ENCODE measurements at places on chromosomes 4 and X.

GRCh38 chr4:87838205-87838604 is 5.4 kb downstream of the MEPE start:
- no peak for DNase-seq
- peaks cover 2% of the 10 kb centered on the region for H3K4me1 ChIP-seq
- no peaks in the 10 kb centered on the region for H3K36me3 ChIP-seq
- H3K4me3 ChIP-seq, result no peak overlapping the region
- H3K27me3 ChIP-seq, result no peaks in the 10 kb centered on the region

DNA sequence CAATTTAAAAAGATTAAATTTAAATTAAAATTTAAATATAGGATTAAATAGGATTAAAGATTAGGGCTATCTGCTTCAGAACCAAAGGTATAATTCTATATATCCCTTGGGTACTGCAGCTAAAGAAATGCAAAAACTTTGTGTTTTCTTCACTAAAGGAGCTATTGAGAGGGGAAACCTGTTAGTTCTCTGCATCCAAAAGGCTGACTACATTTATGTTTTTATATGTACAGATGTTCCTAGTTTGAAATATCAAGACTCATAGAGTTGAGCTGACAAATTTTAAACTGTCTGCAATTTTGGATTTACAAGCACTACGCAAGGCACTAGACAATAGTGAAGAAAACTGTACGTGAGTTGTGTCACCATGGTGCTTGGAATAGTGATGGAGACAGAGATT is 95.2 kb downstream of the CEP44 start:
- no peak overlapping the region for H3K4me3 ChIP-seq
- no peak overlapping the region for H3K27ac ChIP-seq
- H3K36me3 ChIP-seq, result no peaks in the 10 kb centered on the region
- no peak for DNase-seq

DNA sequence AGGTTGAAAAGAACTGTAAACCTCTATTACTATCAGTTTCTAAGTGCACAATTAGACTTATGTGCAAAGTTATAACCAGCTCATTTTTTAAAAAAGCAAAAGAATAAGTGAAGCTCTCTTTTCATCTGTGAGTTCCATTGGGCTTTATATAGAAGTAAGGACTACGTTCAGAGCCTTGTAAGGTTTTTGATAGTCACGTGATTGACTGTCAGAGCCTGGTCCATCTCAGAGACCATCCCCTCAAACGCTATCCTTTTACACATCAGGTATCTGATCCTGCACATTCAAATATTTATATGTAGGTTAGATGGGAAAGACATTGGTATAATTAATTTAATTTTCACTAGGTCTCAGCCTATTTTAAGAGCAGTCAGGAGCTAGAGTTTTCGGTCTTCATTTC is 279.3 kb downstream of the INPP4B start:
- H3K36me3 ChIP-seq, result no peaks in the 10 kb centered on the region
- H3K27ac ChIP-seq, result peak overlapping the region; percentile 69
- no peak for DNase-seq
- H3K27me3 ChIP-seq, result no peaks in the 10 kb centered on the region
- no peak overlapping the region for H3K4me3 ChIP-seq

DNA sequence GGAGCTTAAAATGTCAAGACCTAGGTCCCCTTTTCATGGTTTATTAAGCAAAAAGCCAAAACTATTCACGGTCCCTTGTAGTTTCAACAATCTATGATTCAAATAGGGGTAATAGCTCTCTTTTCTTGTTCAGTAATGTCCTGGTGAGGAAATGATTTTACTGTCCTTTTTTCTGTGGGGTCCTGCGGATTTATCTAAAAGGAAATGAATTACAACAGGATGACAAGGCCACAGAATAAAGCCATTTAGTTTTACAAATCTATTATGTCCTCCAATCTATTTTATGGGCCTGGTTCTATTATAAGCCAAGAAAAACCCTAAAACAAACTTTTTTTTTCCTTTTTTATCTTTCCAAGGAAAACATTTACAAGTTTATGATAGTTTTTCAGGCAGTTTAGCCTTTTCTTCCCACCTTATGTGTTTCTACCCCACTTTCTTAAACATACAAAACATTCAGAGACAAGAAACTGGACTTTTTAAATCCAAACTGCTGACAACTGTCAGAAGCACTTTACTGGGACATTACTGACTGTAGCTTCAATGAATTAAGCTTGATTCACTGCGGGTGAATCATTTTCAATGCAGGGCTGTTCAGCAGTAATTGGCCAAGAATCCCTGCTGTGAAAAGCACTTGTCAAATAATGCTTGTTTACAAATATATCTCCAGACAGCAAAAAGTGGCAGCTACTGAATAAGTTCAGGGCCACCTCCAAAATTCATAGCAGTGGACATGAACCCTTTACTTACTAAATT is 4.3 kb downstream of the EPHA5 start:
- DNase-seq, result no peak
- no peaks in the 10 kb centered on the region for H3K36me3 ChIP-seq
- no peak overlapping the region for H3K4me3 ChIP-seq
- H3K27ac ChIP-seq, result no peak overlapping the region
- peaks cover 15% of the 10 kb centered on the region for H3K4me1 ChIP-seq
- H3K27me3 ChIP-seq, result no peaks in the 10 kb centered on the region

GRCh38 chr4:52861171-52861823 is 820 bp upstream of the RASL11B start:
- no peak for DNase-seq
- H3K36me3 ChIP-seq, result peaks cover 8% of the 10 kb centered on the region
- peak overlapping the region; percentile 72 for H3K4me3 ChIP-seq

GRCh38 chrX:31420302-31420701 is 348.5 kb upstream of the FTHL17 start:
- DNase-seq, result no peak
- H3K4me3 ChIP-seq, result no peak overlapping the region
- no peaks in the 10 kb centered on the region for H3K36me3 ChIP-seq
- no peak overlapping the region for H3K27ac ChIP-seq

- no peak overlapping the region for H3K27ac ChIP-seq
- no peaks in the 10 kb centered on the region for H3K36me3 ChIP-seq
- H3K27me3 ChIP-seq, result no peaks in the 10 kb centered on the region
- no peaks in the 10 kb centered on the region for H3K4me1 ChIP-seq
- no peak for DNase-seq
These were observed 7.8 kb upstream of the TMEM164 start for GRCh38 chrX:109995155-109995554.

DNA sequence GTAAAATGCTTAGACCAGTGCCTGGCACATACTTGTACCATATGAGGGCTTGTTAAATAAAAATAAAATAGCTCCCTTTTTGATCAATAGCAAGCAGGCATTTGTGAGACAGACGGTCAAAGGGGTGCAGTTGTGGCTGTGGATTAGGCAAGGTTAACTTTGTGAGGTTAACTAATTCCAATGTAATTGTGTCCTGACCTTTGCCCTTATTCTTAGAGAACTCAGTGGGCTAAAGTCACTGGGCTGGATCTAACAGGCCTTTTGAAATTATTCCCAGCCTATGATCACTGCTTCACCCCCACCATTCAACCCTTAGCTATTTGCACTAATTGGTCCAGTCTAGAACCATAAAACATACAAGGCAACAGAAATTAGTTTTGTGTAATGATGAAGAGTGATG is 166.4 kb downstream of the MID1 start:
- no peak overlapping the region for H3K4me3 ChIP-seq
- no peaks in the 10 kb centered on the region for H3K27me3 ChIP-seq
- no peaks in the 10 kb centered on the region for H3K4me1 ChIP-seq
- H3K27ac ChIP-seq, result no peak overlapping the region

DNA sequence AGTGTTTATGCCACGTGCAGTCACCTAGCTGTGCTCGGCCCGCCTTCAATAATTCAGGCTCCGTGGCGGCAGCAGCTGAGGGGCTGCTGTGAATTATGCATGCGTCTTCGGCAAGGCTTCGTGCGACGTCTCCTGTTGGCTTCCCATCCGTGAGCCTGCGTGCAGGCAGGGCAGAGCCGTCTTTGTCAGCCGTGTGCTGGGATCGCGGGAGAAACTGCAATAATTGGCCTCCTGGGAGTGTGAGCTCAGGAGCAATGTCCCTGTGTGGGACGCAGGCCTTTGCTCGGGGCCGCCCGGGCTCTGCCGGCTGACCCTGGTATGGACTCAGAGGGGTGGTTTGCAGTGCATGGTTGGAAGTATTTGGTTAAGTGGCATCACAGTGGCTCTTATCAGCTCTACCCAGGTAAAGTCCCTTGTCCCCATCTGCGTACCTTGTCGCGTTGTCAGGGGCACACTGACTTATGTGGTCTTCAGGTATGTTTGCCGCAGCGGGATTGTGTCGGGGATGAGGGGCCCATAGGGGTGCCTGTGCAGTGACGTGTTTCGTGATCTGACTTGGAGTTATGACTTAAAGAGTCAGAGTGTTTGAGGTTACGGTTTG is 34.5 kb upstream of the HGFAC start:
- no peaks in the 10 kb centered on the region for H3K27me3 ChIP-seq
- DNase-seq, result peak; percentile 53
- no peak overlapping the region for H3K27ac ChIP-seq
- peaks cover 16% of the 10 kb centered on the region for H3K4me1 ChIP-seq
- no peaks in the 10 kb centered on the region for H3K36me3 ChIP-seq
- no peak overlapping the region for H3K4me3 ChIP-seq

- H3K4me1 ChIP-seq, result no peaks in the 10 kb centered on the region
- no peak overlapping the region for H3K4me3 ChIP-seq
- no peaks in the 10 kb centered on the region for H3K36me3 ChIP-seq
- H3K27me3 ChIP-seq, result no peaks in the 10 kb centered on the region
- DNase-seq, result no peak
- no peak overlapping the region for H3K27ac ChIP-seq
These were observed 145.3 kb downstream of the MID1 start for GRCh38 chrX:10474913-10475568.

GRCh38 chr4:1993169-1993516 is 15.6 kb downstream of the NELFA start:
- H3K4me3 ChIP-seq, result no peak overlapping the region
- no peak for DNase-seq
- H3K4me1 ChIP-seq, result no peaks in the 10 kb centered on the region
- H3K36me3 ChIP-seq, result peaks cover 26% of the 10 kb centered on the region
- H3K27me3 ChIP-seq, result no peaks in the 10 kb centered on the region
- no peak overlapping the region for H3K27ac ChIP-seq

DNA sequence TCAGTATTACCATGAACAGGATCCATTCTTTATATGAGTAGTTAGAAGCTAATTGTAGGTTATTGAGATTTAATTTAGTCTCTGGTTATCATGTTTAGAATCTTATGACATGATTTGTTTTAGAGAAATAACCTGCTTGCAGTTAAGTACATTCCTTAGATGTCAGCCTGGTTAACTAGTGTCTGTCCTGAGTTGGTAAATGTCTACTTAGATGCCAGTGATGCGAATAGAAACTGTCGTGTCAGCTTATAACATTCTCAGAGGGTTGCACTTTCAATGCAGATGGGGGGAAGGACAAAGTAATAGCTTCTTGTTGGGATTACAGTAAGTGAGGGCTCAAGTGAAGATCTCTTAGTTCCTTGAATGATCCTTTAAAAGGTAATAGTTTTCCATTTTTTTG is 227.8 kb upstream of the SPRY1 start:
- no peaks in the 10 kb centered on the region for H3K36me3 ChIP-seq
- H3K27me3 ChIP-seq, result no peaks in the 10 kb centered on the region
- H3K4me1 ChIP-seq, result no peaks in the 10 kb centered on the region
- H3K4me3 ChIP-seq, result no peak overlapping the region
- no peak for DNase-seq

DNA sequence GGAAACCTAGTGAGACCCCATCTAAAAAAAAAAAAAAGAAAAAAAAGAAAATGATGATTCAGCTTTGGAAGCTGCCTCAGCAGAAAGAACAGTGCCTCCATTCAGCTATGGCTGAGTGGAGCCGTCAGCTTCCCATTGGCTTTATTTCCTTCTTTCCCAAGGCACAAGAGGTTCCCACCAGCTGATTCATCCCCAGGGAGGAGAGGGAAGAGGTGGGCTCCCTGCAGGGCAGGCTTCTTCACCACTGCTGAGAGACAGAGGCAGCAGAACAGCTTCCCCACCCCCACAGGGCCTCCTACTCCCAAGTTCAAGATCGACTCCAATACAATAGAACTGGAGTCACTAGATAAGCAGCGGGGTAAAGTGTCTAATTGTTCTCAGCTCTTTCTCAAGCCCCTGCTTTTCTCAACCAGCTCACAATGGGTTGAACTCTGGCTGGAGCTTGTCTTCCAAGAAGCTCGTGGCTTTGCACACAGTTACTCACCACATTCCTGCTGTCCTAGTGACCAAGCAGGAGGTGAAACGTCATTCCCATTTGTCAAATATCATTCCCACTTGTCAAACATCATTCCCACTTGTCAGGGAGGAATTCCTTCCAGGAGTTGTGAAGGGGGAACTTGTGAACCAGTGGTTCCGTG is 47.8 kb downstream of the FHDC1 start:
- H3K27ac ChIP-seq, result no peak overlapping the region
- no peak for DNase-seq
- no peaks in the 10 kb centered on the region for H3K4me1 ChIP-seq

DNA sequence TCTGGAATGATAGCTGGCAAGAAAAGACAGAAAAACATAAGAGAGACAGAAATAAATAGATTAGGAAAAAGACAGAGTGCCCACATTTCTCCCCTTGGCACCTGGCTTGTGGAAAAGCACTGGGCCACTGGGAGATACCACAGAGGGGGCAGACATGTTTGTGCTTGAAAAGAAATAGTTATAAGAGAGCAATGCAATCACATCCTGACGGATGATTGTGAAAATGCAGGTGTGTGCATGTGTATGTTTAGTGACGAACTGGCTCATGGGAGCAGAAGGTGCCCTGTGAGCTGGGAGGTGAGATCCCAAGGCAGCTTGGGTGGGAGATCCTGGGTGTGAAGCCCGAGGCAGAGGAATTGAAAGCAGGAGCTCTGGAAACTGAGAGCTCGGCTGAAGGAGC is 617.9 kb downstream of the BCOR start:
- H3K27me3 ChIP-seq, result no peaks in the 10 kb centered on the region
- no peaks in the 10 kb centered on the region for H3K4me1 ChIP-seq
- H3K36me3 ChIP-seq, result no peaks in the 10 kb centered on the region

GRCh38 chr4:116361790-116362189 is 723.6 kb downstream of the TRAM1L1 start:
- H3K4me1 ChIP-seq, result no peaks in the 10 kb centered on the region
- no peak overlapping the region for H3K27ac ChIP-seq
- no peak overlapping the region for H3K4me3 ChIP-seq
- DNase-seq, result no peak
- H3K27me3 ChIP-seq, result no peaks in the 10 kb centered on the region

DNA sequence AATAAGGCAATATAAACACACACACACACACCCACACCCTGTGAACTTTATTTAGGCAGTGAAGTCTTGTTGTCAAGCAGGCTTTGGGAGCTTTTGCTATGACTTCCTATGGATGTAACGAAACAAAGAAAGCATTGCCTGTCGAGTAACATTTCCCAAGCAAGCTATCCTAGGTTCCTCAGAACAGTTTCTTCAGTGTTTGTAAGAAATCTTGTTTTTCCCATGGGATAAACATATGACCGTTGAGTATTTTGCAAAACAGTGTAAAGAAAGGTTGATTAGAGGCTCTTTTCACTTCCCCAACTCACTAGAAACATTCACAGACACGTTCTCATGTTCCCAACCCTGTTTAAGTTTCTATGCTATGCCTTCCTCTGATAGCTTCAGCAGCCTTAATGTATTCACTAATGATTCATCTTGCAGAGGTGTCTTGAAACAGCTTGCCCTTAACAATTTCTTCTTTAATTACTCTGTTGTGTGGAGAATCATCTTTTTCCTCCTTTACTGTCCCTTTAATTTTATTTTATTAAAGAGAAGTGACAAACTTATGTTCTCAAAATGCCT is 1947.1 kb upstream of the TENM3 start:
- H3K4me1 ChIP-seq, result no peaks in the 10 kb centered on the region
- H3K36me3 ChIP-seq, result no peaks in the 10 kb centered on the region
- no peak overlapping the region for H3K27ac ChIP-seq

GRCh38 chr4:188627892-188628291 is 488.7 kb downstream of the TRIML1 start:
- no peak for DNase-seq
- H3K27ac ChIP-seq, result no peak overlapping the region
- H3K27me3 ChIP-seq, result no peaks in the 10 kb centered on the region
- no peak overlapping the region for H3K4me3 ChIP-seq
